ENCODE measurements at places on chromosomes 1 and 21. TPM values are rescaled to one million over a fixed set of nuclear protein-coding genes. Genes with fewer than 3 reads are reported as not detected.

DNA sequence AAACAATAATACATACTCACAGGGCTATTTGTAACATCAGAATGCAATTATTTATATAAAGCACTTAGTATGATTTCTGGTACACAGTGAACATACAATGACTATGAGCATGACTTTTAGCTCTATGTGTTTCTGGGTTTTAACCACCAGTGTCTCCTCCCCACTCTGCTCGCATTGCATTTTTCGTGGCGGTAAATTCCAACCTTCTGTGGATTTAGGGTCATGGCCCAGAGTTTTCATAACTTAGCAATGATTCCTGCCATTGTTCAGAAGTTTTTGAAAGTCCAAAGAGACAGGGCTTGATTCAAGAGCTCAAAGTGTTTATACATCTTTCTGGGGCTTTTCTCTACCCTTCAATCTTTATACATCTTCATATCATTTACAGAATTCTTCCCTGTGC lies 191.3 kb downstream of the BACH1 start:
- no peak for ATAC-seq

GRCh38 chr21:44353191-44353970 lies at the start of gene TRPM2:
Gene TRPM2 (plus strand): TSS chr21:44353621. CDS start chr21:44353701, 80 bp downstream.
- peak; percentile 19 for ATAC-seq

- no peak for ATAC-seq
Observed at GRCh38 chr1:230153641-230154296, 86.7 kb downstream of the GALNT2 start.

GRCh38 chr1:76299036-76299435 lies 224.5 kb downstream of the ST6GALNAC3 start:
- no peak for ATAC-seq

- ATAC-seq, result no peak
Observed at GRCh38 chr1:101798417-101798816, 198.3 kb downstream of the OLFM3 start.

GRCh38 chr21:18987520-18988026 lies 584.0 kb upstream of the TMPRSS15 start:
- no peak for ATAC-seq

- ATAC-seq, result no peak
Observed at GRCh38 chr1:164999146-164999545, 357.4 kb downstream of the LMX1A start.

DNA sequence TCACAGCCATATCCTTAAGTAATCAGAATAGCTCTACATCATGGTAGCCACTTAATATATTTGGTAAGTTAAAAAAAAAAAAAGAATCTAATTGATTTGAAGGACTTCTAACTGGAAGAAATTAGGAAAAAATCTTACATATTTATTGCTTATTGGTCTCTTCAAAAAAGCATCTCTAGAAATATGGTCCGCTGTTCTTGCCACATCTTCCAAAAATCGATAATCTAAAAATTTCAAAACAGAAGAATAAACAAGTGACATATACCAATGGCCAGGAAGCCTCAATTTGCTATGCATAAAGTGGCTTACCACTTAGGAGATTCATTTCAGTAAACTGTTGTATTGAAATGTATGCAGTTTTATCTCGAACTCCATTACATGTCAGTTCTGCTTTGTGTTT lies 2.3 kb downstream of the ZNHIT6 start:
- no peak for ATAC-seq

DNA sequence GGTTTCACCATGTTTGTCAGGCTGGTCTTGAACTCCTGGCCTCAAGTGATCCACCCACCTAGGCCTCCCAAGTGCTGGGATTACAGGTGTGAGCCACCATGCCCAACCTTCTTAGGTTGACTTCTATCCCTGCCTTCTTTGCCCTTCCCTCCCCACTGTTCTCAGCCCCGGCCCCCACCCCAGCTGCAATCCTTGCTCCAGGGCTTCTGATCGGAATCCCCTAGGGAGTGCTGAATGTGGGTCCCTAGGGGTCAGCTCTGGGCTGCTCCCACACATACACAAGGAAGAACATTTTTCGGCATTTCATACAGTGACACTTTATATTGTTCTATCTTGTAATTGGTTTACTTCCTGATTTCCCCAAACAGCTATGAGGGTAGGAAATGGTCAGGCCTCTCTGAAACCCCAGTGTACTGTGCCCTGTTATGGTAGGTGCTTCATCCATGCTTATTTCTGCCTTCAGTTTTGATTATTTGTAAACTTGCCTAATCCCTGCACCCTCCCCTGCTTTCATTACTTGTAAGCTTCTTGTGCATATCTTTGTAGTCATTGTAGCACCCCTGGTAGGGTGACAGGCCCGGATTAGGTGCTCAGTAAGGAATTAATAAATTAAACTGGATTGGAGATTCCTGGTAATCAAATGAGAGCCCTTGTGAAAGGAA lies 5.8 kb upstream of the SRP9 start:
- no peak for ATAC-seq

- ATAC-seq, result no peak
Observed at GRCh38 chr1:97986041-97987005, 65.5 kb upstream of the DPYD start.

GRCh38 chr1:84972377-84972987 lies 24.4 kb downstream of the MCOLN2 start:
- ATAC-seq, result no peak

DNA sequence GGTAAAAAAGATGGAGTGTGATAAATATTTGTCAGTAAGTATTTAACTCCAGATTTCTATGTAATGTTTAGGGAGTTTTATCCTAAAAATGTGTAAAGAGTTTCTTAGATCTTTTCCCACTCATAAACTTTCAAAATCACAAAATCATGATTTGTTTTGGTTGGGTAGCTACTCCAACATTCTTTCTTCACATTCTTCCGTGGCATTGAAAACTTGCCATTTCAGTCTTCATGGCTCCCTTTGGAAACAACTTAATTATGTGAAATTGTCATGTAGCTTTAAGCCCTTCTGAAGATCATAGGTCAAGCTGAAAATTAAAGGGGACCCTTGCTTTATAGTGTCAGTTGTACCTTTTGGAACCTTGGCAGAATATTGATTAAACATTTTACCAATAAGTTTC lies 73.2 kb downstream of the ADGRL2 start:
- ATAC-seq, result no peak

DNA sequence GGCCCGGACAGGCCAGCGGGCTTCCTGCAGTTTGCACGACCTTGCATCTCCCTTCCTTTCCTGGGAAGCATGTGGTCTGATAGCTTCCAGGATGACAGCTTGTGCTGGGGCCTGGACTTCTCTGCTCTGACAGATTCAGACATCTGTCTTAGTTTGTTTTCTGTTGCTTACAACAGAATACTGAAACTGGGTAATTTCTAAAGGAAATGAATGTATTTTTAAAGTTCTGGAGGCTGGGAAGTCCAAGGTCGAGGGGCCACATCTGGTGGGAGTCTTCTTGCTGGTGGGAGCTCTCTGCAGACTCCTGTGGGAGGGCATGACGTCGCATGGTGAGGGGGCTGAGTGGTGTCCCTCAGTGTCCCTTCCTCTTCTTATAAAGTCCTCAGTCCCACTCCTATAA lies 35.3 kb upstream of the TENT5B start:
- no peak for ATAC-seq

DNA sequence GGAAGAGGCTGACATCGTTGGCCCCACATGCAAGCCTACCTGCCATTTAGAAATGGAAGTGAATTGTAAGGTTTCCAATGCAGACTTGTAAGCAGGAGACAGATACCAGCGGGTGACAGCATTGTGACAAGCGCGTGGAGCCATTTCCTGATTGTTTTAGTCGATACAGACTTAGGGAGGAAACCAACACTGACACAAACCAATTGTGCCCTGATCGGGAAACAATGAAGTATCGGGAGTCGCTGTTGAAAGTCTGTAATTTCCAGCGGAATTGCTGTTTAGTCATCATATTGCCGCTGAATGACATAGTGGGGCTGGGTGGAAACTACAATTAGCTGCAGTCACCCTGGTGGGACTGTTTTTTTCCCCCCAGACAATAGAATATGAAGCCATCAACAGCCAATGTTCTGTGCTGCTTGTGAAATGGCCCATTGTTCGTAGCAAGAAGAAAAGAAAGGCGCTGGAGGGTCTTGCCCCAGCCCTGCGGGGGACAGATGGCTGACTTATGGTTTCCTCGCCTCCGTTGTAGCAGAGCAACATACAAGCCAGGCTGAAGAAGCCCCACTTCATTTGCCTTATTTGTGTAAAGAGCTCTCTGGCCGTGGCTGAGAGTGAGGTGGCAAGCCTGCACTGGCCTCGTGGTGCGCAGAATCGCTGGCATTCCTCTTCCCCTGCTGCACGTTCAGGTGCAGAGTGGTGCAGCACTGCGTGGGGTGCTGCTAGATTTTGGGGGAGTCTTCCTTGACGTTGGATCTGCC lies 462.7 kb downstream of the CAMTA1 start:
- ATAC-seq, result no peak

- ATAC-seq, result no peak
Observed at GRCh38 chr1:156852418-156852874, 6.5 kb downstream of the INSRR start.

DNA sequence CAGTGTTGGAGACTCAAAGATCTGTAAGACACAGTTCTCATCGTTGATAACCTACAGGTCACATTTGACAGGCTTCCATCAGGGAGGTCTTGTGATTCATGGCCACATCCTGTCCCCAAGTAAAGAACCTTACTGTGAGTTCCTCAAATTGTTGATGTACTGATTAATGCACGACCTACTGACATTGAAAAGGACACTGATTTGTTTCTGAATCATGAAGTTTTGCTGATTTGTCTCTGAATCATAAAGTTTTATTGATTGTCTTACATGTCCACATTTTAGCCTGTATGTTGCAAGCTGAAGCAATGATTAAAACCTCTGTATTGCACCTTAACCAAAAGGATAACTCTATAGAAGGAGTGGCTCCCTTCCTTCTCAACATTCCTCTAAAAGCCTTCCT lies 476.3 kb upstream of the RUNX1 start:
- peak; percentile 36 for ATAC-seq

DNA sequence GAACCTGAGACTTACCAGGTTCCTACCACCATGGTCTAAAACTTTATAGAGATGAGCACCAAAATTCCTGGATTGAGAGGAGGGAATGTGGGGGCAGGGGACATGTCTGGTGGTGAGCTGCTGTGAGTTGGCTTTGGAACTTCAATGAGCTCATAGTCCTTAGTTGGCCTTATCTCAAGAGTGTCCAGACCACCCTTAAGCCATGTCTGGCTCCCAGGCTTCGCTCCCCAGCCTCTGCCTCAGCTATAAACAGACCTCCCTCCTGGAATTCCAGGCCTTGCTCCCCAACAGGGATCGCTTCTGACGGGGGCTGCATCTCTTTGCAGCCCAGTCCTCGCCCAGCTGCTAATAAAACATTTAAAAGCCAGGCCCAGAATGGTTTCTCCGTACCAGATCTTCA lies 19.5 kb downstream of the ATF3 start:
- no peak for ATAC-seq

DNA sequence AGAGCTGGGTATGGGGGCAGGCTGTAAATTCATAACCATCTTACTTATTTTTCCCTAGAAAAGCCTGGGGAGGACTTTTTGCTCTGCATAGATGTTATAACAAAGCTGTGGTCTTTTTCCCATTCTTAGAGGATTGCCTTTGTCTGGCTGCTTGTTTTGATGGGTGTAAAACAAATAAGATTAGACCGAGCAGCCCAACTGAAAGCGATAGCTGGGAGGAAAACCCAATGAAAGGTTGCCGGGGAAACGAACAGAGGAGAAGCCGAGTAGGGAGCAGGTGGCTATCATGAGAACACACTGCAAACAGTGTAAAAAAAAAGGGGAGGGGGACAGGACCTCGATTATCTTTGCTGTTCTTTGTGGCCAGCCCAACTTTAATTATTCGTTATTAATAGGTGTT lies 1.9 kb downstream of the ELAVL4 start:
- no peak for ATAC-seq

DNA sequence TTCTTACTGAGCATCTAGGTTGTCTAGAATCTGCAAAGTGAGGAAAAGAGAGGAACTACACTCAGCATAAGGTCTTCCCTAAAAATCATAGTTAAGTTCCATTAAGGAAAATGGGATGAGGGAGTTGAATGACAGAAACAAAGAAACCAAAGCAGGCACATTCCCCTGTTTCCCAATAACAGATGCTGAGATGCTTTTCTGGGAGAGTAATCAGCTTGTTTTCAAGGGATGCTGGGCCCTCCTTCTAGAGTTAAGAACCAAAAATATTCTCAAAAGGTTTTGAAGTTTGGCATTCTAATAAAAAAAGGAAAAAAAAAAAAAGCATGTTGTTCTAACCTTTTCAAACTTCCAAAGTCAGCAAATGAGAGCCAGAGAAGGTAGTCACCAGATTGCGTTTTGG lies 105.2 kb upstream of the ZNF648 start:
- no peak for ATAC-seq

GRCh38 chr1:226095286-226095685 lies 32.8 kb downstream of the H3-3A start:
- ATAC-seq, result no peak

- no peak for ATAC-seq
Observed at GRCh38 chr1:13535227-13535626, 21.4 kb upstream of the LRRC38 start.

GRCh38 chr1:201707656-201708055 lies 121.3 kb upstream of the IPO9 start:
- no peak for ATAC-seq

DNA sequence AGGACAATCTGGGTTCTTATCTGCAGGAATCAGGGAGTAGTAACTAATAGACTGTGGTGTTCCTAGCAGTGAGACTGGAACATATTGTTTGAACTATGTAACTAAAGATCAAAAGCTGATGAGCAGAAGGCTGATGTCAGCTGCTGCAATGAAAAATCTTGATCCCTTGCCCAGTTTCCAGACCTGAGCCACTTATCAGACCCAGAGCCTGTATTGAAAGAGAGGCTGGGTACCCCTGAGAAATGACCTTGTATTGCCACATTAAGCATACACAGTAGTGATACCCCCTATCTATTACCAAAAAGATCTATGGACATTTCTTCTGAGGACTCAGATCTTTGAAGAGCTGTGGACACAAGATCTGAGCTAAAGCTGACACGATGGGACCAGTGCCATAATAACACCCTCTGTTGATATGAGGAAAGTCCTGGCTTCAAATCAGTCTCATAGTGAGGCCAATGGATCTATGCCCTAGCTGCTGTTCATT lies 178.0 kb upstream of the GALNT2 start:
- no peak for ATAC-seq

- no peak for ATAC-seq
Observed at GRCh38 chr1:20183616-20184271, 2.2 kb upstream of the UBXN10 start.

DNA sequence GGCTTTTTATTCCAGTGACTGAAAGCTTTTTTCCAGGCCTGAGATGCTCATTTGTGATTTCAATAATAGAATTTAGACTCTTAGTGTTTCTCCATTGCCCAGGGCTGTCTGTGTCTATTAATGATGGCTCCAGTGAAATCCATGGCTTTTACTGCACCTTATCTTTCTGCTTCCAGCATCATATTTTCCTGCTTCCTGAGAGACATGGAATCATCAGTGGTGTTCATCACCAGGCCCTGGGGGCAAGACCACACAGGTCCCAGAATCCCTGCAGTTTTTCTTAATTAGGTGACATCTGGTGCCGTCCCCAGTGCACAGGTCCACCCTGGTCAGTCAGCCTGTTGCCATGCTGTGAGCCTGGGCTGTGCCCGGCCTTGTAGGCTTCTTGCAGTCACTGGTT lies 15.5 kb downstream of the NT5C1A start:
- ATAC-seq, result no peak

Gene MX2
- total RNA-seq, result 4.2 TPM

Gene OR6N2
- not detected for total RNA-seq

Gene ANGPTL3
- total RNA-seq, result not detected

Gene COL16A1
- total RNA-seq, result 11.8 TPM

Gene CDC42SE1
- 118 TPM for total RNA-seq

Gene FAM72D
- total RNA-seq, result 2.8 TPM

Gene KDM1A
- total RNA-seq, result 44.5 TPM

Gene IKBKE
- total RNA-seq, result 14.2 TPM

Gene PRAMEF5
- total RNA-seq, result not detected

Gene GCSAML
- not detected for total RNA-seq

Data from esophagus mucosa (tissue), 1 donor.